ENCODE measurements at places on chromosomes 11 and 22. TPM values are rescaled to one million over a fixed set of nuclear protein-coding genes. Genes with fewer than 3 reads are reported as not detected.

AP5B1 gene
- 6.8 TPM for total RNA-seq

NPAS4 gene
- not detected for total RNA-seq

SLC22A12 gene
- not detected for total RNA-seq

TMEM86A gene
- 1.5 TPM for total RNA-seq

GAL gene
- total RNA-seq, result 1.5 TPM

NCF4 gene
- total RNA-seq, result not detected

MALAT1 gene
- 2,721 TPM for total RNA-seq

MRGPRF gene
- total RNA-seq, result 0.30 TPM

VWCE gene
- total RNA-seq, result 1.6 TPM

NUMA1 gene
- total RNA-seq, result 114 TPM

CCDC116 gene
- 0.15 TPM for total RNA-seq

SAAL1 gene
- total RNA-seq, result 34.0 TPM

BAIAP2L2 gene
- total RNA-seq, result not detected

ARFIP2 gene
- total RNA-seq, result 51.2 TPM

TMPRSS6 gene
- not detected for total RNA-seq

OR8G1 gene
- total RNA-seq, result not detected

SCN4B gene
- total RNA-seq, result under 0.01 TPM

PATE4 gene
- not detected for total RNA-seq

OR8I2 gene
- not detected for total RNA-seq

FSHB gene
- not detected for total RNA-seq

GRK3 gene
- 1.2 TPM for total RNA-seq

PNPLA5 gene
- total RNA-seq, result not detected
